ENCODE measurements at places on chromosomes 1 and 21.
A peak's percentile ranks its signal among the peaks of the same experiment; 100 is the strongest.

DNA sequence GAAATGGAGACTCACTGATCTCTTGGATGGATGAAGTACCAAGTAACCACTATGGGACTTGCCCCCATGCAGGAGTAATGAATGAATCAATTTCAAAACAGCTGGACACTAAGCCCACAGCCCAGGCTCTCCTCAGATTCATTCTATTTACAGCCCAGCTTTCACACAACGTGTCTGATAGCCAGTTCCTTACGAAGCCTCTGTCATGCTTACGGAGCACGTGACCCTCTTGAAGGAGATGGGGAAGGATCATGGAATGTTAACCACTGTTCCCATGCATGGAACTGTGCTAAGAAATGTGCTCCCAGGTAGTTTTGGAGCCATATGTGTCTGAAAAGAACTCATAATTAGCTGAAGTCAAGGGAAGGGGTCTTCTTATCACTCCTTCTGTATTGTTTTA lies 124.1 kb downstream of the KIF26B start:
- no peak for DNase-seq

DNA sequence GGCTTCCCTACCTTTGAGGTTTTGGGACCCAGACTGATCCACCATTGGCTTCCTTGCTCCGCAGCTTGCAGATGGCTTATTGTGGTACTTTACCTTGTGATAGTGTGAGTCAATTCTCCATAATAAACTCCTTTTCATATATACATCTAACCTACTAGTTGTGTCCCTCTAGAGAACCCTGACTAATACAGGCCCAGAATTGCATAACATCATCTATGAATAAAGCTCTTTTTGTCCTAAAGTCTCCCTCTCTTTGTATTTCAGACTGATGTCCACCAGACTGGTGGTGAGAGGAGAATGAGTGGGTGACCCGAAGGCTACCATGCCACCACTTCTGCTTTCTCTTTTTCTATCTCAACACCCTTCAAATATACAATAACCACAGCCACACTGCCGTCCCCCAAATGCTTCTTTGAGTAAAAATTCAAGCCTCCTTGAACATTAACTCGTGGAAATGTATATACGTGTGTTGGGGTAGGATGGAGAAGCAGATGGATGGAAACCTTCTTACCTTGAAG lies 265.7 kb downstream of the PTBP2 start:
- no peak for DNase-seq

GRCh38 chr1:18320051-18320450 lies 160.7 kb upstream of the KLHDC7A start:
- no peak for DNase-seq

GRCh38 chr1:219791766-219792165 lies 136.6 kb downstream of the SLC30A10 start:
- no peak for DNase-seq

DNA sequence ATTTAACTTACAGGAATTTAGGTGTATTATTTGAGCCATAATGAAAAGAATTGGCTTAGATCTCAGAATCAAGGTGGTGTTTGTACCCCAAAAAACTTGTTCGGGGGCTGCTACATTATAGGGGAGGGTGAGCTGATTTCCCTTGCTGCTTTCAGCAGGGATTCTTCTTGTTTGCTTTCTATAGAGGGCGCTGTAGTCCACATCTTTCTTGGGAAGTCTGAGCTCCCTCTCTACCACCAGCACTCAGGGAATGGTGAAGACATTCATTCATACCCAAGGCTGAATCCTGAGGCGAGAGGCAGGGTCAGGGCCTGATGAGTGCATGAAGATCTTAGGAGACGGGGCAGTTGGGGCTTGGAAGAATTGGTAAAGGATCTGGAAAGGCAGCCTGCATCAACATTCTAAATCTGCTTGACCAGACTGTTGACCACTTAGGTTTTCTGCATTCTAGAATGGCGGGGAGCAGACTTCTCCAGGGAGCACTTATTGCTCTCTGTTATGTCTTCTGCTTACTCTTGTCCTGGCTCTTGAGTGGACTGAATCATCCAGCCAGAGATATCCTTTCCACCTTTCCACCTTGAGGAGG lies 18.9 kb downstream of the SPATA46 start:
- no peak for DNase-seq

DNA sequence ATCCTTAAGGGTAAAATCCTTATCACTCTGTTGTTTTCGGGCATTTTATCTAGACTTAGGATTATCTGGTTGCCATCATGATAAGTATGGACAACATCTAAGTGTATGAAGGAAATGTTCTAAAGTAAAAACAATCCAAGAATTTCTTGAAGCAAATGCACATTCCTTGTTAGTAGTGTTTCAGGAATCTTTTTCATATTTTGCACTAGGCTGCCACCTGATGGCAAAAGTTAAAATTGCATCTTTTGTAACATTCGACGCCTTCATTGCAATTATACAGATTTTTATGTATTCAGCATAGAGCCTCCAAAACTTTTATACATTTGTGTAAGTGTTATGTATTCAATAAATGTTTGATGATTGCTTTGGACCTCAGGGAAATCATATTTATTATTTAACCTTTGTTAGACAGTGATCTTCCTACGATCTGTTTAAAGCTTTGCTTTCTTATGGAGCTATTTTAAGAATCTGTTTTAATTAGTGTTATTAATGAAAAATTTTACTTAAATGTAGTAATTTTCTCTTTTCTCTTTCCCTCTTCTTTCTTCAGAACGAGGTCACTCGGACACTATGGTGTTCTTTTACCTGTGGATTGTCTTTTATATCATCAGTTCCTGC lies 49.4 kb upstream of the KIAA1614 start:
- peak; percentile 21 for DNase-seq

- DNase-seq: no peak
These were observed 7.7 kb downstream of the IFNAR2 start for GRCh38 chr21:33237486-33237885.

DNA sequence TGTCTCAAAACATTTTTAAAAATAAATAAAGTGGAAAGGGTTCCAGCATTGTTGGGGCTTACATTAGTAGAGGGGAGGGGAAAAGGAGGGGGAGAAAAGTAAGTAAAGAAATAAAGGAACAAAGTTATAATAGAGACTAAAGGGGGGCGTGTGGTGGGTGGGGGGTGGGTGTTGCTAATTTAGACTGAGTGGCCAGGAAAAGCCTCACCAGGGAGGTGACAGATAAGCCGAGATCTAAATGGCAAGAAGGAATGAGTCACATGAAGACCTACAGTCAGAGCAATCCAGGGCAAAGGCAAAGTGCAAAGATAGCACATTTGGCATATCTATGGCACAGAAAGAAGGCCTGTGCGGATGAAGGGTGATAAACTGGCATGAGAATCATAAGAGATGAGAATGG lies 7.5 kb downstream of the MPL start:
- no peak for DNase-seq

GRCh38 chr1:173333581-173333980 lies 126.5 kb upstream of the TNFSF4 start:
- no peak for DNase-seq

DNA sequence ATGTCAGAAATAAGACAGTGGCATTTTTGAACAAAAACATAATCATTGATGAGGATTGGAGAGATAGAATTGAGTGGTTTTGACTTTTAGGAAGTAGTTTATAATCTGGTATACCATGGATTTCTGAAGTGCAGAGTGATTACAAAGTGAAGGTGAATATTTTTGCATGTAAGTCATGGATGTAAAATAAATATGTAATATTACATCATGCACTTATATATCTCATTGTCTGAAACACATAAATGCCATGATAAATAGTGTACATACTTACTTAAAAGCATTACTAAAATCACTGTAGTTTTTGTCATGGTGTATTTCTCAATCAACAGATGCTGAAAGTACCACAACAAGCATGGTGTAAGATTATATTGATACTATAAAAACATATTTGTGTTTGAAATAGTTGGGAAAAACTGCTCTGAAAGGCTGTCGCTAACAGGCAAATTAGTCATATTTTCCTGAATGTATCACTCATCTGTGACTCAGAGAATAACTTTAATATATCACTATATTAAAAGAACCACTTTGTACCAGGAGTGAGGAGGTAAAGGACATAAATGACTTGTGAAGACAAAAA lies 24.8 kb upstream of the RGS18 start:
- DNase-seq: no peak

GRCh38 chr1:98316286-98316905 lies 345.1 kb upstream of the SNX7 start:
- no peak for DNase-seq

GRCh38 chr1:231041719-231042261 lies 1.7 kb upstream of the FAM89A start:
- DNase-seq: no peak

DNA sequence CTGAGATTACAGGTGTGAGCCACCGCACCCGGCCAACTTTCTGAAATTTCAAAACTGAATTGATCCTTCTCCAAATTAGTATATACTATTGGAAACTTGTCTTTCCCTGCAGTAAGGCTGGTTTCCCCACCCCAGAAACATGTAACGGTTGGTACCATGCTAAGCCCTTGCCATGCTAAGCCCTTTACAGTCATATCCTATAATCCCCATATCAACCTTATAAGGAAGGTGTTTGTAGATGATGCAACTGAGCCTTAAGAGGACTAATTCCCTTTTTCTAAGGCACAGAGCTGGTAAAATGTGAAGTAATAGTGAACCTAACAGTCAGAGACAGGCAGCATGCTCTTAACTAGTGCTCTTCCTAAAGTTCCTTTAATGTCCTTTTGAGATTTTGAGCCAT lies 413.7 kb downstream of the DISC1 start:
- DNase-seq: no peak

DNA sequence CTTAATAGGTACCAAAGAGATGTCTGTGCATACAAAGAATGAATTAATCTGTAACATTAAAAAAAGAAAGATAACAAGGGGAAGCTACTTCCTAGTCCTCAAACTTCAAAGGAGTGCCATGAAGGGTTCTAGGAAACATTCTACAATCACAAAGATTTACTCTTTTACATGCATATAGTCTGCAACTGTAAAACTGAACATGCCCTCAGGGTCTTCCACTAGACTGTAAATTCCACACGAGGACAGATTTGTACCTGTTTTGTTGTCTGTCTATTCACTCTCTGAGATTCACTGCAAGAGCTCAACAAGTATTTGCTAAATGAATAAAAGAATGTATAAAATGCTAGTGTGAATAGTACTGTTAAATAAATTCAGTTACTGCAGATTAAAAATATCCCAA lies 4.4 kb downstream of the JAK1 start:
- DNase-seq: no peak

- no peak for DNase-seq
These were observed 18.4 kb downstream of the C1orf21 start for GRCh38 chr1:184405094-184405800.

- DNase-seq: no peak
These were observed 195.7 kb downstream of the ROR1 start for GRCh38 chr1:63969441-63969901.

DNA sequence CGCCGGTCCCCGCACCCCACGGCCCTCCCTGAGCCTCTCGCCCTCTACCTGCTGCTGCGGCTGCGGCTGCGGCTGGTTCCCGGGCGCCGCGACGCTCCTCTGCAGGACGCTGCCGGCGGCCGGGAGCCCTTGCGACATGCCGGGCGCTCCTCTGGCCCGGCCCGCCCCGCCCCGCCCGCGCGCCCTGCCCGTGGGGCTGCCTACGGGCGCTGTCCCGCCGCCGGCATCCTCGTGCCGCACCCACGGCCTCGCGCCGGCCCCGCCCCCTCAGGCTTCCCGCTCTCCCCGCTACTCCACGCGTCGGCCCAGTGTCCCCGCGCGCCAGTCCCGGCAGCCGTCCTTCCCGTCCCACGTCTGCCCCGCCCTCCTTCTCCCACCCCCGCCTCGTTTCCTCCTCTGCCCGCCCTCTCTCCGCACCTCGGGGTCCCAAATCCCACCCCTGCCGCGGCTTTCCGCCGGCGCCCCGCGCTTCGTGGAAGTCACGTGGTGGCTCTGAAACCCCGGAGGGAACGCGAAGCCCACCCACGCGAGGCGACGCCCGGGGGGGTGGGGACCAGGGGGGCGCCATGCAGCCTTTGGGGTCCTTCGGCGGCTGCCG lies at the start of gene BATF3:
BATF3 (minus strand) TSS at position 216 of the 598 bp plus-strand sequence; CDS start at position 138, 78 bp downstream.
- peak; percentile 18 for DNase-seq

DNA sequence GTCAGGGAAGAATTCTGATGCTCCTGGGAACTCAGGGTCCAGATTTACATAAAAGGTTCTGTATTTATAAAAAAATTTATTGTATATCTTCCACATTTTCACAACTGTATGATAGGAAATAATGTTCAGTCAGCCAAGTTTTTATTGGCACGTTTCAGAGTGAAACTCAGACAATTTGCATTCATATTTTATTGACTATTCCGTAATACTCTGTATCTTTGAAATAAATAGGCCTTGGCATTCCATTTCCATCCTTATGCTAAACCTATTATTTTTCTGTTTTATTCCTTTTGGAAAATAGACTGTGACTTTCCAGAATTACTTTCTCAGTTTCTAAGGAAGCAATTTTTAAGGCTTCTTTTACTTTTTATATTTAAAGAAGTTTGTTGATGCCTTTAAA lies 329.0 kb downstream of the OLFM3 start:
- no peak for DNase-seq

- no peak for DNase-seq
These were observed 180.1 kb downstream of the EDEM3 start for GRCh38 chr1:184574588-184574987.

DNA sequence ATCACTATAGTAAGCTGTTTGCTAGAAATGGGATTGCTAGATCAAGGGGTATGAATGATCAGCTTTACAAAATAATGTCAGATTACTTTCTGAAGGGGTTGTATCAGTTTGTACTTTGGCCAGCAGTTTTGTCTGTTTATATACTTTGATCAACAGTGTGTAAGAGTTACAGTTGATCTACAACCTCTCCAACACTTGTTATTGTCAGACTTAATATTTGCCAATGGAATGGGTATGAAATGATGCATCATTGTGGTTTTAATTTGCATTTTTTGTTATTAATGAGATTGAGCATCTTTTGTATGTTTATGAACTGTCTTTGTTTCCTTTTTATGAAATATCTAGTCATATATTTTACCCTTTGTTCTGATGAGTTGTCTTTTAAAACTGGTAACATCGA lies 4.3 kb downstream of the TTC3 start:
- no peak for DNase-seq

DNA sequence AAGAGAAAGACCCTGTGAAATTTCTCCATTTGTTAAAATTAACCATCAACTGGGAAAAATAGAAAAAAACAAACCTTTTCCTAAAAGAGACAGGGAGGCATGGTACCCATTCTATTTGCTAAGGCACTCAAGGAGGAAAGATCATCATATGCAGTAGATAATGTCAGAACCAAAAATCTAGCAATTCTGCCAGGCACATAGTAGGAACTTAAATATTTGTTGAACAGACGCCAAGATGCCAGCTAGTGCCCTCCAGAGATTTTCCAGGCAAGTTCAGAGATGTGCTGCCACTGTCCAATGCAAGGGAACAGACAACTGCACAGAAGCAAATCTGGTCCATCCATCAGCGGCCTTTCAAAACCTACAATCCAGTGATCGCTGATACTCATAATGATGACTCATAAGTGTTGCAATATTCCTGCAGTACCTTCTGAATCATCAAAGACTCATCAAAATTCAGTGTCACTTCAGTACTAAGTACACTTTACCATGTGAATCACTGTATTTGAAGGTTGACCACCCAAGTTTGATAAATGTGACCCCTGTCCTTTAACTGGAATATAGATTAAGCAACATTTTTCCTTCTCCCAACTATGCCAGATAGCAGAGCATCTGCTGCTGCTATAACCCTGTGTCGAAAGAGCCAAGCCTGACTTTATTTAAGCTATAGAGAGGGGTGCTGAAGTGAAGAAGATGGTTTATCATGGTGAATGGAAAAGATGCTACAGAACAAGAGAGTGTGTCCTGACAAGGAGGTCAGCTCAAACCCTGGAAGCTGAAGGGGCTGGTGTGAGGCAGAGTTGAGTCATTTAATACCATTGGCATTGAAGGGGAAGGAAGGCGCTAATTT lies 99.1 kb downstream of the MT1HL1 start:
- DNase-seq: no peak

- no peak for DNase-seq
These were observed 1.4 kb downstream of the MACF1 start for GRCh38 chr1:39205781-39206464.

All from naive B cell (primary cell).